ENCODE measurements at places on chromosomes 12 and 14.

GRCh38 chr12:49208676-49209075 lies 19.8 kb upstream of the TUBA1A start:
- no peak for DNase-seq

GRCh38 chr12:131615326-131616042 lies 95.4 kb upstream of the SFSWAP start:
- no peak for DNase-seq

DNA sequence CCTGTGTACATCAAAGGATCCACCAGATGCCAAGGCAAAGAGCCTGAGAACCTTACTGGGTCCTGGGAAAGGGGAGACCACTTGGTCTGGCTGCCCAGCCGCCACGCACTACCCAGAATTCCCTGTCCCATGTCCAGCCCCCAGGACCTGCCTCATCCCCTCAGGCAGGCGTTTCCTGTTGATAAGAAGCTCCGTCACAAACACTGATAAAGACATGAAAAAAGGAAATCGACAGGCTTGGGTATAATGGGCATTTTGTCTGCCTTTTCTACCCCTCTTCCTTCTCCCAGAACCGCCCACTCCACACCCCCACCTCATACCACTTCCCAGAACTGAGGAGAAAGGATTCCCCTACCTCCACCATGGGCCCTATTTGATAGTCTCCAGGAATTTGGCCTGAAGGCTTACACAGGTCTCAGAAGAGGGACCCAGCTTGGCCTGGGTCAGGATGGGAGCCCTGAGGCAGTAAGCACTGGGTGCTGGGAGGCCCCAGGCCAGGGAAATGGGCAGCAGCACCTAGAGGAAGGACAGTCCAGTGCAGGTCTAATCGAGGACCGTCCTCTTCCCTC lies 18.8 kb downstream of the ACVRL1 start:
- DNase-seq, result no peak

DNA sequence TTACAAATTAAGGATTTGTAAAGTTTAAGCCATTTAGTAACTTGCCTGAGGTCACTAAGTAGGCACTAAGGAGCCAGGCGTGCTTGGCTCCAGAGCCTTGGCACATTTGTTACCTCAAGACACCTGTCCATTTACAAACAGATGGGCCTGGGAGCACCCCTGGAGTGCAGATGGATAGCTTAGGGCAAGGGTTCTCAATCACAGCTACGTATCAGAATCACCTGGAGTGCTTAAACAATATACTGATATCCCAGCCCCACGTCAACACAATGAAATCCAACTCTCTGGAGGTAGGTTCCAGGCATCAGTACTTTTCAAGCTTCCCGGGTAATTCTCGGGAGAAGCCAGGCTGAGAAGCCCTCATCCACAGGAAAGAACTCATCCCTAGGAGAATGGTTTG lies 45.4 kb downstream of the SLC8A3 start:
- no peak for DNase-seq

DNA sequence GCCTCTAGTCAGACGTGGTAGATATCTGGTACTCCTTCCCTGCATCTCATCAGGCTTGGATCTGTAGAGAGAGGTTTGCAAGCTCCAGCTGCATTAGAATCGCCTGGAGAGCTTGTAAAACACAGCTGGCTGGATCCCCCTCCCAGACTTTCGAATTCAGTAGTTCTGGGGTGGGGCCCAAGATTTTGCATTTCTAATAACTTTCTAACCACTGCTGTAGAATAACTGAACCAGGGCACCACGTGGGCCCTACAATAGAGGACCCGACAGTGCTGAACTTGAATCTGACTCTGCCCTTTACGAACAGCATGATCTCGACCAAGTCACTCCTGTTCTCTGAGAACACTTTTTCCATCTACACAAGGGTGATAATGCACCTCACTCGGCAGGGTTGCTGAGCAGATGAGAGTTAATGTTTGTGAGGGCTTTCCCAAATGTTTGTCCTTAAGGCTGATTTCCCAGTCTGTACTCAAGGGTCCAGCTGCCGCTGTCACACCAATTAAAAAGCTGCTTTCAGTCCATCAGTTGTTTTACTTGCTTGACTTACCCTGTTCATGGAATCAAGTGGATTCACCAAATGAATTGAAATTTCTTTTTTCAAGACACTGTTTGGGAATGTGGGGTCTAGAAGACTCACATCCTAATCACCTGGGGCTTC lies 86.6 kb upstream of the SLC24A4 start:
- DNase-seq, result no peak

- DNase-seq, result no peak
Observed at GRCh38 chr12:49626169-49626835, 2.9 kb downstream of the PRPF40B start.

DNA sequence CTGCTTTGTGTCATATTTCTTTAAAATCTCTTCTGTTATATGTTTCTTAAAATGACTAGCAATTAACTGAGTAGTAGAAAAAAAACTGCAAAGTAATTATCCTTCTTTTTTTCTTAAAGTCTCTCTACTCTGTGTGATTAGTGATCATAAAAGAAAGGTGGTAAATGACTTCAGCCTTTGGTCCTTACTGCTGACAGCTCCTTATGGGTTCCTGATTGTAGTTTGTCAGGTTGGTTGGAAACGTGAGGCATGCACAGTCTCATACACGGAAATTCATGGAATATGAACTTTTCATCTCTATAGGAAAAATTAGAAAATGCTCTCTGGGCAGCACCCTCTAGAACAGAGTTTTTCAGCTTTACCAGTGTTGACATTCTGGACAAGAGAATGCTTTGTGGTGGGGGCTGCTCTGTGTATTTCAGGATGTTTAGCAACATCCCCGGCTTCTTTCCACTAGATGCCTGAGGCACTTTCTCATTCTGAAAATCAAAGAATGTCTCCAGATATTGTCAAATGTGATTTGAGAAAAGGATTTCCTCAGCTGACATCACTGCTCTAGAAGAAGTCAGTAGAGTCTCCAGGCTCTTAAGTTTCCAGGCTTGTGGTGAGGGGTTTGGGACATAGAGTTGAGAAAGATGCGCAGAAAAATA lies 121.0 kb downstream of the PIK3C2G start:
- no peak for DNase-seq

Measured in upper lobe of left lung (tissue), 6 donors.